NCI-H748 treated with DMSO at 0.1 percent for 48 hours (cell line): ENCODE measurements at places on chromosomes 6 and 20.

GRCh38 chr6:89368107-89368506 lies 15.6 kb upstream of the UBE2J1 start:
- peak; percentile 30 for DNase-seq

- peak; percentile 4 for DNase-seq
These were observed 60.0 kb upstream of the PBOV1 start for GRCh38 chr6:138278326-138278725.

DNA sequence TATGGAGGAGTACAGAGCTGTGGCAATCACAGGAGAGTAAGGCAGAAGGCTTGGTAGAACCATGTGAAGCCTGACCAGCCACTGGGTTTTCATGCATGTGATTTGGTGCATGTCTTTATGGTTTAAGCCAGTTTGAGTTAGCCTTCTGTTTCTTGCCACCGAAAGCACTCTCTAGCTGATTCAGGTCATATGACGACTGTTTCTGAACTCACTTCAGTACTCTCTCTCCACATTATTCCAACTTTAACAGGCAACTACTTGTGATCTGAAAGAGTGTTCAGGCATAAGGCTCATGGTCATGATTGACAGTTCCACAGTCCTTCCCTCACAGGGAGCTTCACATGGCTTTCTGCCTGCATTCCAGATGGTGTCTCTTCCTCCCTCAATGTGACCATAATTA lies 63.3 kb upstream of the TAB2 start:
- no peak for DNase-seq

- no peak for DNase-seq
These were observed 170.7 kb downstream of the CDC5L start for GRCh38 chr6:44558024-44558831.

- no peak for DNase-seq
These were observed 10.9 kb upstream of the RPS6KA2 start for GRCh38 chr6:166637812-166638572.
